Testis (tissue), 5 donors: ENCODE measurements at places on chromosomes 12 and 14. TPM values are rescaled to one million over a fixed set of nuclear protein-coding genes. Genes with fewer than 3 reads are reported as not detected.

The CLEC6A gene
- not detected for total RNA-seq

The KCNC2 gene
- total RNA-seq, result 0.39 TPM

The TSPAN11 gene
- total RNA-seq, result 2.7 TPM

The CDK2 gene
- 16.5 TPM for total RNA-seq

The TOMM20L gene
- total RNA-seq, result 33.1 TPM
